ENCODE measurements at places on chromosomes 4 and X.

DNA sequence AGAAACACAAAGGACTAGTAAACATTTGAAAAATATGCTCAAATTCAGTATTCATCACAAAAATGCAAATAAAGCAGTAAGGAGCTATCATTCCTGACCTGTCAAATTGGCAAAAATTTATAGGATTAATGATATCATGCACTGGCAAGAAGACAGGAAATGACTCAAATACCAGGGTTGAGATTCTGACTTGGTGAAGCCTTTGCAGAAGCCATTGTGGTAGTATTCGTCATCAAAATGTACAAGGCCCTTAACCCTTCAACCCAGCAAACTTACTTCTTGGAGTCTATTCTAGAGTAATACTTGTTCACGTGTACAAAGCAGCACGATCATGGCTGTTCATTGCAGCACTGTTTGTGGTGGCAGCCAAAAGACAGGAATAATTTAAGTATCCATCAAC, 132.4 kb downstream of the ENOX2 start:
- DNase-seq, result no peak

DNA sequence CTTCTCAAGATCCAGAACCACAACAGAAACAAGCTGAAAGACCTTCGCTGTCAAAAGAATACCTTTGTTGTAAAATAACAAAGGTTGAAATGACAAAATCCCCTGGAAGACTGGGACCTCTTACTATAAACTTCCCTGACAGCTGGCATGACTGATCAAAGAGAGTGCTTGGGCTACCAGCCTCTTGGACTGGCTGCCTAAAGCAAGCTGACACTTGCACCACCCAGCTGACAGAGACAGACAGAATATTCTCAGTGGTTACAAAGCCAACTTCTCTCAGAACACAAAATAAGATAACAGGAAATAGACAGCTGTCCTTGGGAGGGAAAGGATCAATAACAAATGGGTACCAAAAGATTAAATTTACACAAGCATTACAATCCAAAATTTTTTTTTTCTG, 241.7 kb upstream of the SPOCK3 start:
- no peak for DNase-seq

DNA sequence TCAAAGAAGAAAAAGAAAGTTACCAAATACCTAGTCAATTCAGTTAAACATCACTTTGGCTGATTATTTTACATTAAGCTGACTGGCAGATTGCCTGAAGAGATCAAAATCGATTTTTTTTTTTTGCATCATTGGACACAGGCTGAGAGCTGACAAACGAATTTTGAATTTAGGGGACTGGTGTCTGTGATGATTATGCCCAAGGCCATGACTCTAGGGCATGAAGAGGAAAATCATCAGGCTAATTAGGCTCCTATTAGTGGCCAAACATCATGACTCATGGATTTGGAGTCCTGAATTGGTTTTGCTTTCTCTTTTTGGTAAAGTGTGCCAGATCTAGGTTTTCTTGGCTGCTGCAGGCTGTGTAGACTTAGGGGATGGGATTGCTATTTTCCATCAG, 829.3 kb upstream of the LCORL start:
- no peak for DNase-seq

DNA sequence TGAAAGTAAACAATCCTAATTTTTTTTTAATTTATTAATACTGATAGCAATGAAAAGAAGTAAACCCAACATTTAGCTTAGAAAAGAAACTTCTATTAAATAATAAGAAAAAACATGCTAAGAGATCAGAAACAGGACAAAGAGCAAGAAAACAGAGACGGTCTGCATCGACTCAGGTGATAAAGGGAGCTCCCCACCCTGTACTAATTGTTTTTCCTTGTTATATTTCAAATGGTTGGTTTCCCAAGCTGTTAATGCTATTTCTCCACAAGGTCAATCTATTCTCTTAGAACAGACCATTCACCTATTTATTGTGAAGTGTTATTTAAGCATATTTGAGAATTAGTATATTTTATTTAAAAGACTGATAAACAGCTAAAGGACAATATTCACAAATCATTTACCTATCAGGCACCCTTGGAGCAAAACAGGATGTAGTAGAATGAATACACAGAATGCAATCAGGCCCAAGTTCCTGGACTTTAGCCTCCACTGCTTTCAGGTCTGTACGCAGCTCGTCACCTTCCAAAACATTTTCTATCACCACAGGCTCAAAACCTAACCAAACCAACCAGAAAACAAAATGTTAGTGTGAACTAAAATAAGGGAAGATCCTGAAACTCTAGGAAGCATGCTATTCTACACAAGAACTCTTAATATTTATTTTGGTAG, 5.5 kb downstream of the SEPSECS start:
- DNase-seq, result no peak

DNA sequence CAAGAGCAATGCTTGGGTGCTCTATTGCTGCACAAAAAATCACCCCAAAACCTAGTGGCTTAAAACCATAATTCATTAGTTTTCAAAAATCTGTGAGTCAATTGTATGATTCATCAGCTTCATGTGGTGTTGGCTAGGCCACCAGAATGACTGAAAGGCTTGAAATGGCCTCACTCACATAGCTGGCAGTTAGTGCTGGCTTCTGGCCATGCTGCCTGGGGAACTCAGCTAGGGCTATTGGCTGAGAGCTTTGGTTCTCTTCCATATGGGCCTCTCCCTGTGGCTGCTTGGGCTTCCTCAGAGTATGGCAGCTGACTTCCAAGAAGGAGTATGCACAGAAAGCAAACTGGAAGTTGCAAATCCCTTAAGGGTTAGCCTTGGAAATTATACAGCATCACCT, 3.1 kb upstream of the MTMR1 start:
- no peak for DNase-seq
